Right forelimb (tissue), 1 donor: ENCODE measurements at places on chromosomes 4 and X.
A peak's percentile ranks its signal among the peaks of the same experiment; 100 is the strongest.

GRCh38 chrX:56600141-56600540, 36.7 kb downstream of the UBQLN2 start:
- no peak for DNase-seq

- DNase-seq, result peak; percentile 37
These were observed 28.8 kb downstream of the FGFR3 start for GRCh38 chr4:1821679-1822567.

DNA sequence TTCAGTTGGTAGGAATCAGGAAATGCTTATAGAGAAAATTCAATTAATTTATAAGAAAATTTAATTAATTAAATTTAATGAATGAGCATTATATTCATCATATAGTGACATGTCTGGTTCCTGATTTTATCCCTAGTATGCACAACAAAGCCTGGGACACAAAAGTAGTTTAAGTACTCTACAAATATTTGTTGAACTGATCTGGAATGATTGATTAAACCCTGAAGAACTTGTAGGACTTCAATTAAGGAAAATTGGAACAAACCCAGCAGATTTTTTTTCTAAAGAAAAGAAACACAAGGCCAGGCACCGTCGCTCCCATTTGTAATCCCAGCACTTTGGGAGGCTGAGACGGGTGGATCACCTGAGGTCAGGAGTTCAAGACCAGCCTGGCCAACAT, 4.5 kb upstream of the APELA start:
- no peak for DNase-seq

DNA sequence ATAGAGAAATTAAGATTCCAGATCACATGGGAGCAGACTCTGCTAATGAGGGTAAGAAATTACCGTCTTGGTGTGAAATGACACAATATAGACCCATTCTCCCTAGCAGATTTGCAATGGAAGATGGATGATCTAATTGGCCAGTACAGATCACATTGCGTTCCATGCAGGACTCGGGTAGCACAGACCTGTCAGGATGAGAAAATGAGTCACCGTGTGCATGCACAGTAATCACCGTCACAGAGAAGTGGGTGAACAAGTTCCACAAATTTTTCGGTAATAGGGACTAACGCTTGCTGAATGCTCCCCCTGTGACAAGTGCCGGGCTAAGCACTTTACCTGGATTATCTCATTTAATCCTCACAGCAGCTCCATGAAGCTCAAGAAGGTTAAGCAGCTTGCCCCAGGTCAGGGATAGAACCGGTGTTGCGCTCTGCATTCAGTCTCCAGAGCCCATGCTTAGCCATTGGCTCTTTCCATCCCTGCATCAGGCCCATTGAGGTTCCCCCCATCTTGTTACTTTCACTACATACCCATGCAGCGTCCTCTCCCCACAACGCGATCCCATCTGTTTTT, 375.6 kb downstream of the FBXW7 start:
- DNase-seq, result no peak

- DNase-seq, result no peak
These were observed 118.8 kb downstream of the FAM13A start for GRCh38 chr4:88938138-88938537.

- DNase-seq, result peak; percentile 39
These were observed 3.5 kb downstream of the HUWE1 start for GRCh38 chrX:53682885-53683555.

DNA sequence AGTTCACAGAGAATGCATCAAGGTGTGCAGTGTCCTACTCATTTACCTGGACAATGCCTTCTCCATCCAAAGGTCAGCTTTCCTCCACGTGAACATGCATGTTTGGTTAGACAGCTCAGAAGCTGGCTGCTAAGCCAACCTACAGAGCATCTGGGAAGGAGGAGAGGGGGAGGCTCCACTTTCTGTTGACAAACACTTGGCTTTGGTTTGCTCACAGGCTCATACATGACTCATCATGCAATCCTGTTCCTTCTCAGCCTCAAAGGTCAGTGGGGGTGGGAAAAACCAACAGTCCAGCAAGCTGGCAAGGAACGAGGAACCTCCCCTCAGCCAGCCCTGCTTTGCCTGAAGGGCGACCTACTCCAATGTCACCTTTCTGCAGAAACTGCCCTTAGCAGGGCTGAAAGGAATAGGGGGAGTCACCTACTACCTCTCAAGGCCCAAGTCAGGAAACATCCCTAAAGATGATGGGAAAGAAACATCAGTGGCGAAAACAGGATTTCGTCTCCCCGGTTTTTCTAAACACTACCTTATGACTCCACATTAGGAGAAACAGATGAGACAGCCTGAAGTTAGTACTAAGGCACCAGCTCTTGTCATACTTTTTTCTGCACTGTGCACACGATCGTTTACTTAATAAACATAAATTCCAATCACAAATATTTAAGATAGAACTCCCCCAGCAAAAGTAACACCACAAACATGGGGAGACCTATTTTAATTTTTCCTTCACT, 37.9 kb downstream of the RELL1 start:
- DNase-seq, result no peak

DNA sequence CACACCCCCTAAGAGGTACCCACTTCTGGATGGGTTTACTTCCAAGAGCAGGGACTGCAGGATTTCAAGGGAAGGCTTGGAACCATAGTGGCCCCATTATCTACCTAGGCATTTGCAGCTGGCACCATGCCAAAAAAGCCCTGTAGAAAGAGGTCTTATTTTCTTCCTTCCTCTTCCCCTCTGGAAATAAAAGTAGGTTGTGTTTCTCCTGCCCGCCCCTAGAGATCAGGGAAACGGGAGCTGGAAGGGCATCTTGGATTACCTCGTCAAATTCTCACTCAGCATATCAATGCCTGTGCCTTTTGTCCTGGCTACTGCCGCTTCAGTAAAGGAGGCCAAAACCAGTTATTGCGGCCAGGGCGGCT, 1.6 kb downstream of the SCD5 start:
- no peak for DNase-seq

DNA sequence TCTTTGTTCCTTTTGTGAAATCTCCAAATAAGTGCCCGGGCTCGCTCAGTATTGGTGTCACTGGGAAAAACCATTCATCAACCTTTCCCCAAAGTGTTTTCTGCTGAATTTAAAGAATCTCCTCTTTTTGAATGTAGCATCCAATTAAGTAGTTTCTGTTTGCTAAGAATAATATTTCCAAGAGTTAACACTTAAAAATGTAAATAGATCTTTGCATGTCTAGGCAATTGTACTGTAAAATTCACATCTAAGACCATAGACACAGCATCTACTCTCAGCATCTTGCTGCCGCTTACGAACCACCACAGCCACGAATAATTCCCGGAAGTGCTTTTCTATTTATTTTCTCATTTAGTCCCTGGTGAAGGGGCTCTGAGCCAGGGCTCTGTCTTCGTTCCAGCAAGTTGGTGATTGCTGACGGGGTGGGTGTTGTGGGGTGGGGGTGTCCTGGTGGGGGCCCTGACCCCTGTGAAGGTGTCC, 1.4 kb downstream of the NSG1 start:
- no peak for DNase-seq

DNA sequence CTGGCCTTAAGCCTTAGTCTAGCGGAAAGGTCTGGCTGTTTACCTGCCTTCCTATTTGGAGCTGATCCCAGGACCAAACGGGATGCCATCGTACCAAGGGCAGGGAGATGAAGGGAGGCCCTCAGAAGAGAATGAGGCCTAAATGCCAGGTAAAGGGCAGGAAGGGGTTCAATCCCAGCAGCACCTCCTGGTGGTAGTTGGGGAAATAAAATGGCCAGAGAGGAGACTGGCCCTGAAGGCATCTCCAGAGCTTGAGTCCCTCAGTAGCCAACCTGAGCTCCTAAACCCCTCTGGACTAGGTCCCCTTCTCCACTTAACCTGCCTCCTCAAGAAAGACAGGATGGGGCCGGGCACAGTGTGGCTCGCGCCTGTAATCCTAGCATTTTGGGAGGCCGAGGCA, 53.7 kb downstream of the KDM5C start:
- DNase-seq, result no peak
